ENCODE measurements at places on chromosomes 2 and 18. TPM values are rescaled to one million over a fixed set of nuclear protein-coding genes. Genes with fewer than 3 reads are reported as not detected.

- peaks cover 2% of the 10 kb centered on the region for H3K27me3 ChIP-seq
- H3K4me1 ChIP-seq, result no peaks in the 10 kb centered on the region
- no peak overlapping the region for H3K27ac ChIP-seq
- H3K36me3 ChIP-seq, result no peaks in the 10 kb centered on the region
- peak; percentile 59 for DNase-seq
- H3K4me3 ChIP-seq, result no peak overlapping the region
Measured at GRCh38 chr2:10237392-10238321, 65.0 kb upstream of the HPCAL1 start.

THADA gene
- total RNA-seq, result 68.0 TPM

CRYGD gene
- total RNA-seq, result not detected

GRCh38 chr18:11657554-11657953, 31.5 kb upstream of the GNAL start:
- H3K27ac ChIP-seq, result no peak overlapping the region
- H3K36me3 ChIP-seq, result peaks cover 6% of the 10 kb centered on the region
- DNase-seq, result no peak
- H3K27me3 ChIP-seq, result peaks cover 41% of the 10 kb centered on the region
- H3K4me3 ChIP-seq, result no peak overlapping the region
- peaks cover 7% of the 10 kb centered on the region for H3K4me1 ChIP-seq

- H3K36me3 ChIP-seq, result peaks cover 17% of the 10 kb centered on the region
- no peaks in the 10 kb centered on the region for H3K27me3 ChIP-seq
- H3K4me1 ChIP-seq, result peaks cover 24% of the 10 kb centered on the region
- no peak for DNase-seq
- H3K4me3 ChIP-seq, result no peak overlapping the region
Measured at GRCh38 chr2:135951041-135951583, 34.3 kb downstream of the DARS1 start.

DNA sequence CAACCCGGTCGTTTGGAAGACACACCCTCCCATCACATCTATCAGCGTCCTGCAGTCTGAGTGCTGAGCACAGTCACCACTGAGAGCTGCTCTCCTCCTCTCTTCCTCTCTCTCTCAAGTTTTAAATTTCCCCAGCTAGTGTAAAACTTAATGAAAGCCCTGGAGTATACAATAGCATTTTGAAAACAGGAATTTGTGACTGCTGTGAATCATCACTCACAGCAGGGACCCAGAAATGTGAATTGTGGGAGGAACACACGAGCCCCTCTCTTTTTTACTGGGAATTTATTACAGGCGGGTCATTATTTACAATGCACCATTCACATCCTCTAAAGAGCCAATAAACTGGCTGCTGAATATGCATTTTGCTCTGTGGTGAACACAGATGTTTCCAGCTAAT, 185.0 kb upstream of the SMIM21 start:
- peaks cover 4% of the 10 kb centered on the region for H3K4me1 ChIP-seq
- DNase-seq, result no peak
- H3K4me3 ChIP-seq, result no peak overlapping the region
- H3K36me3 ChIP-seq, result no peaks in the 10 kb centered on the region
- H3K27ac ChIP-seq, result no peak overlapping the region

ASXL3 gene
- total RNA-seq, result 3.9 TPM

CDK15 gene
- 3.6 TPM for total RNA-seq

PRSS56 gene
- not detected for total RNA-seq

SANBR gene
- total RNA-seq, result 12.1 TPM

DNA sequence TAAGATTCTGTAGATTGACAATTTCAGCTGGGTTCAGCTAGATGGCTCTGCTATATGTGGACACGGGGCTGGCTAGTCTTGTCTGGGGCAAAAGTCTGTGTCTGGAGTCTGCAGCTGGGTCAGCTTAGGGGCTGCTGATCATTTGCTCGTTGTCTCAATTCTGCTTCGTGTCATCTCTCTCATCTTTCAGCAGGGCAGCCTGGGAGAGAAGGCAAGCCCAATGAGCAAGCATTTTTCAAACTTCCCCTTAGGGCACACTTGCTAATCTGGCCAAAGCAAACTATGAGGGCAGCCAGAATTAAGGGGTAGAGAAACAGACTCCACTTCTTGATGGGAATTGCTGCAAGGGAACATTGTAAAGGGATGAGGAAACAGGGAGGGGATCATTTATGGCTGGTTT, 462.6 kb downstream of the SLC4A3 start:
- H3K27me3 ChIP-seq, result no peaks in the 10 kb centered on the region
- peak overlapping the region; percentile 75 for H3K27ac ChIP-seq
- no peak overlapping the region for H3K4me3 ChIP-seq
- DNase-seq, result no peak
- no peaks in the 10 kb centered on the region for H3K36me3 ChIP-seq

SPP2 gene
- total RNA-seq, result not detected

- no peaks in the 10 kb centered on the region for H3K36me3 ChIP-seq
- DNase-seq, result no peak
- H3K27me3 ChIP-seq, result no peaks in the 10 kb centered on the region
- peaks cover 6% of the 10 kb centered on the region for H3K4me1 ChIP-seq
Measured at GRCh38 chr2:170143045-170143717, 34.8 kb upstream of the MYO3B start.

SP140 gene
- 0.60 TPM for total RNA-seq
